ENCODE measurements at places on chromosomes 7 and 10. TPM values are rescaled to one million over a fixed set of nuclear protein-coding genes. Genes with fewer than 3 reads are reported as not detected.

PKD2L1 gene
- not detected for total RNA-seq

GTPBP4 gene
- 8.3 TPM for total RNA-seq

FFAR4 gene
- 0.78 TPM for total RNA-seq

SYT15 gene
- total RNA-seq, result 6.3 TPM

DNA sequence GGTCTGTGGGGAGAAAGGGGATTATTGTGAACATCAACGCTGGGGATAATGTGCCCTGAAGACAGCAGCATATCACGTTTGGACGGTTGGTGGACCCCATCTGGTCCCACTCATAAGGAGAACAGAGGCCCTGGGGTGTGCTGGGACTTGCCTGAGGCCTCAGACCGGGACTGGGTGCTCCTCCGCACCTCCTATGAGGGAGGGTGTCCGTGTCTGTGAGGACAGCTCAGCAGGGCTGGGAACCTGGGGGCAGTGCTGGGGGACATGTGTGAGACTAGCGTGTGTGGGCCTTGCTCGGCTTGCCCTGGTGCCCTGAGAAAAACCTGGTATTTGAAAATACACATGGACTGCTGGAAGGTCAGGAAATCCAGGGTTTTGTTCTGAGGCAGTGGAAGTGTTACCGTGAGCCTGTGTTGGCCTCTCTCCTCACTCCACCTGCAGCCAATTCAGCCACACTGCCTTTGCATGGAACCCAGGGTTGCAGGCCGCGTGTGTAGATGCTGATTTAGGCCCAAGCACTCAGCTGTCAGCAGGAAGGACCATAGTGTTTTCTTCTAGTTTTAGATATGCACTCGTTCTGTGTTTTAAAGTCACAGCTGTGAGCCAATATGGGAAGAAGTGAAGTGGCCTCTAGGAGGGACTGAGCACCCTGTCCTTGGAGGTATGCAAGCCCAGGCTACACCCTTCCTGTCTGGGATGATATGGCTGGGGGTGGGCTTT, 13.4 kb upstream of the SH2D4B start:
- no peak for DNase-seq
- no peaks in the 10 kb centered on the region for H3K4me1 ChIP-seq
- H3K36me3 ChIP-seq, result no peaks in the 10 kb centered on the region
- no peak overlapping the region for H3K27ac ChIP-seq
- H3K4me3 ChIP-seq, result no peak overlapping the region

GRCh38 chr7:13105209-13105608, 417.8 kb downstream of the ARL4A start:
- no peak overlapping the region for H3K4me3 ChIP-seq
- H3K27ac ChIP-seq, result no peak overlapping the region
- no peaks in the 10 kb centered on the region for H3K36me3 ChIP-seq
- no peak for DNase-seq
- H3K4me1 ChIP-seq, result peaks cover 9% of the 10 kb centered on the region

- no peak for DNase-seq
- H3K4me3 ChIP-seq, result no peak overlapping the region
- no peaks in the 10 kb centered on the region for H3K4me1 ChIP-seq
- no peaks in the 10 kb centered on the region for H3K36me3 ChIP-seq
- no peak overlapping the region for H3K27ac ChIP-seq
Measured at GRCh38 chr10:133481086-133481643, 27.4 kb downstream of the SCART1 start.

DNA sequence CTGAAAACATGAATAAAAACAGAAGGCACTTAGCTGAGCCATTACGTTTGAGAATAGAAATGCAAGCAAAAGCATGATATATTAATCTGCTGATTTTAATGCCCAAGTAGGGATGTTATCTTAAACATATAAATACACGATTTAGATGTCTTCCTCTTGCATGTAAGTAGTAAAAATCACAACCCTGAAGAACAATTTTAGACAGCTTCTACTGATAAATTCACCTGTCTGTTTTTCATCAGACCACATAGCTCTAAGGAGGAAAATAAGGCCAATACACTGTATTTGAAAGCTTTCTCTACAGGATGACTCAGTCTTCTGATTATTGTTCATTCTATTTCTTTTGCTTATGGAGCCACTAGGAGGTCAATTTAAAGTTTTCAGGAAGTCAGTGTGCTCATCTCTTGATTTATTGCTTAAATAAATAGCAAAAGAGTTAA, 210.9 kb upstream of the CHRM2 start:
- no peaks in the 10 kb centered on the region for H3K36me3 ChIP-seq
- no peak overlapping the region for H3K27ac ChIP-seq
- H3K4me1 ChIP-seq, result no peaks in the 10 kb centered on the region
- H3K4me3 ChIP-seq, result no peak overlapping the region
- H3K27me3 ChIP-seq, result no peaks in the 10 kb centered on the region

DNA sequence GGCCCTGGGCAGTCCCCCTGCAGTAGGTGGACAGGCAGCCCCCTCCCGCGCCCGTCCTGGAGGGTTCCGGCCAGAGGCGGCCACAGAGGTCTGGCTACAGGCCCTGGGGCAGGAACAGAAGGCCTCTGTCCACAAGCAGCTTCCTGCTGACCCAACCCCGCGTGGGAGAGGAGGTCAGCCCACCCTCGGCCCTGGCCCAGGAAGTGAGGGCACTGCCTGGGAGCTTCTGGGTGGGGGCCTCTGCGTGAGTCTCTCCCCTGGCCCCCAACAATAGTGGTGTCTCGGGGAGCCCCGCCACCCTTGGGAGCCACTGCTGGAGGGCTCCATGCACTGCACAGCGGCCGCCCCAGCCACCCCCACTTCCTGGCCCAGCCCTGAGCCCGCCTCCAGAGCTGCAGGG, 4.7 kb downstream of the MICALL2 start:
- DNase-seq, result peak; percentile 35
- peaks cover 50% of the 10 kb centered on the region for H3K4me1 ChIP-seq
- no peak overlapping the region for H3K4me3 ChIP-seq
- H3K27ac ChIP-seq, result peak overlapping the region; percentile 92
- H3K36me3 ChIP-seq, result no peaks in the 10 kb centered on the region

GRCh38 chr10:99467236-99467999, 37.0 kb upstream of the GOT1 start:
- peak overlapping the region; percentile 2 for H3K27ac ChIP-seq
- no peaks in the 10 kb centered on the region for H3K4me1 ChIP-seq
- H3K36me3 ChIP-seq, result no peaks in the 10 kb centered on the region
- no peak overlapping the region for H3K4me3 ChIP-seq
- H3K27me3 ChIP-seq, result no peaks in the 10 kb centered on the region
- no peak for DNase-seq

DNA sequence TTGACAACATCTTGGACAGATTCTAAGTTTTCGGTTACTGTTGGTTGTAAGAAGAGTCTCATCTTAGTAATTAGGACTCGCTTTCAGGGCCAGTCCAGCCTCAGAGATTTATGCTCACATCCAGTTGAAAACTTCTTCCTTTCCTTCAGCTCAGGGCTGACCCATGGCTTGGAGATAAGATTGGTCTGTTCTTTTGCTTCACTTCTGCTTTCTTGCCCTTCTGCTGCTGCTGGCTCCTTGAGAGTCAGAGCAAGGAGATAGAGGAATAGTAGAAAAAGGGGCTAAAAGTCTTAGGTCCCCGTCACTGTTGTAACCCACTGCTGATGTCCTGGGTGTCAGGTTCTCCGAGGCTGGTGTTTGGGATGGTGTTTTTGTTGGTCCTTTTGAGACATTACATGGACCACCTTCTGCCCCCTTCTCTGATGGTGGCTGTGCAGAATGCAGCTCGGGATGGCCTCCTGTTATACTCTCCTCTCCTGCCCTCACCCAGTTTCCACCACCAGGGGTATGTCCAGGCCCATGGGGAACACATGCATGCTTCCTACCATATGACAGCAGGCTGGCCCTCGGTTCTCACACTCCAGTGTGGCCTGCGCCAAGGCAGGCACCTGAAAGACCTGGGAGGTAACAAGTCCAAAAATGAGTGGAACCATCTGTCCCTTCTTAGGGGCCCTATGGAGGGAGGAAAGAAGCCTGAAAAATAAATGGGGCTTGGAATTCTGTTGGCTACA, 67.8 kb upstream of the PCBD1 start:
- no peaks in the 10 kb centered on the region for H3K27me3 ChIP-seq
- no peak for DNase-seq
- H3K36me3 ChIP-seq, result no peaks in the 10 kb centered on the region
- no peak overlapping the region for H3K4me3 ChIP-seq

DNA sequence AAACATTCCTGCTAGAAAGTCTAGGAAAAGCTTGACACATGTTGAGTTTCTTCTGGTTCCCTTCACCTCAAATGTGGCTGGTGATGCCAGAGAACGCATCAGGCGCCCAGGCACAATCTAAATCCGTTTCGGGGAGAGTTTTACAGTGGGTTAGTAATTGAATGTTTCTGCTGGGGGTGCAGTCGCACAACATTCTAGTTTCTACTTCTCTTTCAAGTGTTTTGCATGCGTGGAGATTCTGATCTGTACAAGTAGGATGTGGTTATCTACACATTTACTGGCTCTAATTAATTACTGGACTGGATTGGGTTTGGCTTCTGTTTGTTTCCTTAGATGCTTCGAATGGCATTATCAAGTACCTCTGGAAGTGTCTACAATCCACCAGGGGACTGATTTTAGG, 173.8 kb downstream of the TMEM26 start:
- no peaks in the 10 kb centered on the region for H3K36me3 ChIP-seq
- DNase-seq, result no peak
- no peaks in the 10 kb centered on the region for H3K4me1 ChIP-seq
- no peak overlapping the region for H3K27ac ChIP-seq

DNA sequence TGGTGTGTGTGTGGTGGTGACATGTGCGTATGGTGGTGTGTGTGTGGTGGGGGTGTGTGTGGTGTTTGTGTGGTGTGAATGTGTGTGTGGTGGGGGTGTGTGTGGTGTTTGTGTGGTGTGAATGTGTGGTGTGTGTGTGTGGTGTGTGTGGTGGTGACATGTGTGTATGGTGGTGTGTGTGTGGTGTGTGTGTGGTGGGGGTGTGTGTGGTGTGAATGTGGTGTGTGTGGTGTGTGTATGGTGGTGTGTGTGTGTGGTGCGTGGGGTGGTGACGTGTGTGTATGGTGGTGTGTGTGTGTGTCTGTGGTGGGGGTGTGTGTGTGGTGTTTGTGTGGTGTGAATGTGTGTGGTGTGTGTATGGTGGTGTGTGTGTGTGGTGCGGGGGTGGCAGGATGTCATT, 453.1 kb downstream of the DNAJB6 start:
- DNase-seq, result no peak
- H3K27me3 ChIP-seq, result no peaks in the 10 kb centered on the region
- H3K4me1 ChIP-seq, result no peaks in the 10 kb centered on the region
- H3K27ac ChIP-seq, result no peak overlapping the region
- no peaks in the 10 kb centered on the region for H3K36me3 ChIP-seq
- H3K4me3 ChIP-seq, result no peak overlapping the region

- no peak overlapping the region for H3K27ac ChIP-seq
- no peak for DNase-seq
- no peaks in the 10 kb centered on the region for H3K4me1 ChIP-seq
- peaks cover 2% of the 10 kb centered on the region for H3K36me3 ChIP-seq
- no peak overlapping the region for H3K4me3 ChIP-seq
- no peaks in the 10 kb centered on the region for H3K27me3 ChIP-seq
Measured at GRCh38 chr10:93330824-93331223, 151.3 kb downstream of the MYOF start.

DNA sequence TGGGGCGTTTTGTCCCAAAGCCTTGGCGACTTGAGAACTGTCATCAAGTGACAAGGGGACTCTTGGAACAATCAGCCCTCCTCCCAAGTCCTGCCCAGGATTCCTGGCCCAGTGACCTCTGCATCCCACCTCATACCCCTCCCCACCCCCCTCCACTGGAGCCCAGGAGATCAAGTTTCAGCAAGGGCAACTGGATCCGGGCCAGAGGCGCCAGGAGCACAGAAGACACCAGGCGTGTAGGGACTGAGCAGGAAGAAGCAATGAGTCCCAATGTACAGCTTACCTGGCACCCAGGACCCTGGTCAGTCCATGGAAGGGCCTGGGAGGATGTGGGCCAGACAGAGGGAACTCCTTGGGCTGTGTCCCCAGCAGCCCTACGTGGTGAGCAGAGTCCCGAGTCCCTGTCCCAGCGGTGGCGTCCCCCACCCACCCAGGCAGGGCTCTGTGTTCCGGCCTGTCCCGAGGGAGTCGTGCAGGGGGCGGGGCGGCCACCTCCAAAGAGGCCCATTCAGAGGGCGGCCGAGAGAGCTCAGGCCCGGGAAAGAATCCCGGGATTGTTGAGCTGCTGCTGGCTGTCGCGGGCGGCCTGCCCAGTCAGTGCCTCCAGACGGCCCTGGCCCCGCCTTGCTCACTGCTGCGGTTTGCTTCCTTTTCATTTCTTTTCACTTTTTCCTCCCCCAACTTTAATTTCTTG, 254.1 kb downstream of the TNS3 start:
- H3K27ac ChIP-seq, result peak overlapping the region; percentile 67
- H3K4me3 ChIP-seq, result no peak overlapping the region
- no peaks in the 10 kb centered on the region for H3K36me3 ChIP-seq
- H3K4me1 ChIP-seq, result peaks cover 40% of the 10 kb centered on the region

- no peak for DNase-seq
- no peak overlapping the region for H3K4me3 ChIP-seq
- no peaks in the 10 kb centered on the region for H3K36me3 ChIP-seq
Measured at GRCh38 chr10:21950566-21950965, 53.0 kb downstream of the DNAJC1 start.

- H3K4me1 ChIP-seq, result no peaks in the 10 kb centered on the region
- H3K4me3 ChIP-seq, result no peak overlapping the region
- H3K27ac ChIP-seq, result no peak overlapping the region
- no peaks in the 10 kb centered on the region for H3K27me3 ChIP-seq
Measured at GRCh38 chr10:68053553-68053952, 21.5 kb downstream of the HERC4 start.

GRCh38 chr10:109183366-109183765, 739.9 kb downstream of the XPNPEP1 start:
- H3K36me3 ChIP-seq, result no peaks in the 10 kb centered on the region
- no peak overlapping the region for H3K27ac ChIP-seq
- H3K4me1 ChIP-seq, result no peaks in the 10 kb centered on the region
- no peaks in the 10 kb centered on the region for H3K27me3 ChIP-seq
- DNase-seq, result no peak
